ENCODE measurements at places on chromosomes 4 and X.

- DNase-seq: no peak
Measured at GRCh38 chr4:174490451-174490961, 31.8 kb downstream of the HPGD start.

DNA sequence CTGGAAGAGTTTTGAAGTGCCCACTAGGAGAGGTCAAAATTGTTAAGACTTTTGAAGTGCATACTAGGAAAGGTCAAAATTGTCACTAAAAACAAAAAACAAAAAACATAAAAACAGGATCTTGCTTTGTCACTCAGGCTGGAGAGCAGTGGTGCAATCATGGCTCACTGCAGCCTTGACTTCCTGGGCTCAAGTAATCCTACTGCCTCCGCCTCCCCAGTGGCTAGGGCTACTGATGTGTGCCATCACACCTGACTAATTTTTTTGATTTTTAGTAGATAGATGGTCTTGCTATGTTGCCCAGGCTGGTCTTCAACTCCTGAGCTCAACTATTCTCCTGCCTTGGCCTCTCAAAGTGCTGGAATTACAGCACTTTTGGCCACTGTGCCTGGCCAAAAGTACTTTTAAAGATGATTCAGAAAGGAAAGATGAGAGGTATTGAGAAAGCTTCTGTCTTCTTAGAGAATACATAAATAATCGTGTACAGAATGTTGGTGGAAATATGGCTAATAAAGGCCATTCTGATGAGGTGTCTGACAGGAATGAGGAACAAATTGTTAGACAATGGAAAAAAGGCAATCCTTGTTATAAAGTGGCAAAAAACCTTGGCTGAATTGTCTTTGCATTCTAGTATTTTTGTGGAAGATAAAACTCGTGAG, 43.3 kb upstream of the STX18 start:
- DNase-seq: no peak

- no peak for DNase-seq
Measured at GRCh38 chrX:115968436-115969252, 201.9 kb upstream of the AGTR2 start.

- DNase-seq: no peak
Measured at GRCh38 chrX:66601522-66601921, 37.4 kb downstream of the EDA2R start.

DNA sequence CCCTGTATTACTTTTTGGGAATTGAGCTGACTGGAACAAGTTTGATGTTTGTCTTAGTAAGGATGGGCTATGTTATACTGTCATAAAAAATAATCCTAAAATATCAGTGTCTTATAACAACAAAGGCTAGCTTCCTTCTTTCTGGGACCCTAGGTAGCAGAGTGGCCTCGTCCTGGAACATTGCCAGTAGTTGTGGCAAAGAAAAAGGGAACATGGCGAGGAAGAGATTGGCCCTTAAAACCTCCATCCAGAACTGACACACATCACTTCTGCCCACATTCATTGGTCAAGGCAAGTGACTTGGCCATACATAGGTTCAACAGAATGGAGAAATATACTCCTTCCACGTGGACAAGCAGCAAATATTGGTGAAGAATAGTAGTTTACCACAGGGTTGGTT, 287.9 kb downstream of the PPP1R2C start:
- no peak for DNase-seq

GRCh38 chr4:87391576-87392054, 627 bp upstream of the HSD17B11 start:
- DNase-seq: no peak

- DNase-seq: no peak
Measured at GRCh38 chr4:52105276-52105675, 54.2 kb downstream of the SPATA18 start.

- DNase-seq: no peak
Measured at GRCh38 chr4:82988323-82988832, 22.2 kb downstream of the LIN54 start.

GRCh38 chr4:1177274-1178141, 5.1 kb upstream of the SPON2 start:
- DNase-seq: no peak

- DNase-seq: no peak
Measured at GRCh38 chr4:145930592-145930991, 8.0 kb downstream of the ZNF827 start.

DNA sequence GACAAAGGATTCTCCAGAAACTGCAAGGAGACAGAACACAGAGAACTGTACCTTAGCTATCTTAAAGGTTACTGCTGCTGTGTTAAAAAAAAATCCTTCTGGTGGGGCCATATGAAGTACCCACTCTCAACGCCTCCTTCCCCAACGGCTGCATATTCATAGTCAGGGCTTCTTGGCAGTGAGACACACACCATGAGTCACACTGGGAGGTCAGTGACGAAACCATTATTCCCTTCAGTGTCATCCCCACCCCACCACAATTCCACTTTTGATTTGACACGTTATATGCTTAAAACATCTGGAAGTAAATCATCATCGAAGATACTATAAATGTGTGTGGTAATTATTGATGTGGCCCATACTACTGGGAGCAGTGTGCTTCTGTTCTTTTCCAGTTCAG, 271.5 kb downstream of the LDB2 start:
- DNase-seq: no peak

GRCh38 chrX:85906399-85906798, 141.0 kb downstream of the CHM start:
- no peak for DNase-seq

DNA sequence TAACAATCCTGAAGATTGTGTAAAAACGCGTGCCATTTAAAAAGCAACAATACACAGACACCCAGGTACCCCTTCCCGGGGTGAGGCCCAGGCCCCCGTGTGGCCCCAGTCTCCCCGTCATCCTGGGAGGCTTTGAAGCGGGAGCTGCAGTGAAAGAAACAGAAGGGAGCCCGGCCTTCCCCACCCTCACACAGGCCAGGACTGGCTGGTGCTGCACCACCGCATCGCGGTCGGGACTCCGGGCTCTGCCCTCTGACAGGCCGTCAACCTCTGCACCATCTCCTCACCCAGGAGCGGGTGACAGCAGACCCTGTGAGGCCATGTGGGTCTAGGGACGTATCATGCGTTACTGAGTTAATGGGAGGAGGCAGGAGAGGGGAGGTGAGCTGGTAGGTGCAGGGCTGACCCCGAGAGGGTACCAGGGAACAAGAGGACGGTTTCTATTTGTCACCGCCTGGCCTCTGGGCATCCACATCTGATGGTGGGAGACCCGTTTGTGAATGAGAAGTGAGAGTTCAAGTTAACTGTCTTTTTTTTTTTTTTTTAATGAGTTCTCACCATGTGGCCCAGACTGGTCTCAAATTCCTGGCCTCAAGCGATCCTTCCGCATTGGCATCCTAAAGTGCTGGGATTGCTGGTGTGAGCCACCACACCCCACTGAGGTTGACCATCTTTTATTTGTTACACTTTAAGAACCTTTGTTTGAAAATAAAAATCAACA, 27.3 kb downstream of the PIGG start:
- no peak for DNase-seq

DNA sequence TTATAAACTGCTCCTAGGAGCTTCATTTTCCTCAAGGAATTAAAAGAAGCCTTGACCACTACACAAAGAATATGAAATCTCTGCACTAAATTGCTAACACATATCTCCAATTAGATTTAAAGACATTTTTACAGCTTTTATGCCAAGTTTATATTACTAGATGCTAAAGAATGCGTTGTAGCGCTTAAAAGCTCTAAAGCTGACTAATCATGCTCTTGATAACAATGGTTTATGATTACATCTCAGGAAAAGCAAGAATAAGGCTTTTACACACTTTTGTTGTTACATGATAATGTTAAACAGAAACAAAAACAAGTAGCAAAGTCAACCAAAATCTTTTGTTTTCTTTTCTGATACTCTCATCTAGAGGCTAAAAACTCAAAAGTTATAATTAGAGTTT, 44.7 kb downstream of the SLC10A7 start:
- no peak for DNase-seq

DNA sequence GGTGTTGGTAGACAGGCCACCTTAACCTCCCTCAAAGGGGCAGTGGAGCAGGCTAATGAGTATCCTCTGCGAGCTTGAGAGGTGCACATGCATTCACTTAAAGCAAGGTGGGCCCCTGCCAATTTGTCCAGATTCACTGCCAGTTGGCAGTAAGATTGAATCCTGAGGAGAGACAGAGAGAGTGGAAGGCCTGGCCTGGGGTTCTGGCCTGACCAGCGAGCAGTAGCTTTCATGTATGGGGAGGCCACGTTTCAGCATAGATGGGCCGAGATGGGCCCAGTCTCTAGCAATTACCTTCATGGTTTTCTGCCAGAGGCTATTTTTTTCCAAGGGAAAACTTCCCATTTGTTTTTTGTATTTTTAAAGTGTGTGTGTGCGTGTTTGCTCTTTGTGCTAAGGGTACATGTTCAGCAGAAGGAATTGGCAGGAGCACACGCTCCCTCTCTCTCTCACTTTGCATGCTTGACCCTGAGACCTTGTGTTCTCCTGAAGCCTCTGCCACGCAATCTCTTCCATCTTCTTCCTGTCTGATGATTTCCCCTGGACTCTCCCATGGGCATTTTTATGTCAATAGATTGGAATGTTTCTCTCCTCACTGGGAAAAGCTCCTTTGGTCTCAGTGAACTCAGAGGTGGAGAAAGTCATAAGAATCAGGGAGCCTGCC, 215.8 kb upstream of the SFRP2 start:
- no peak for DNase-seq

GRCh38 chrX:131316260-131316659, 27.2 kb upstream of the IGSF1 start:
- DNase-seq: no peak

- DNase-seq: no peak
Measured at GRCh38 chr4:177290780-177291179, 18.9 kb upstream of the NEIL3 start.

GRCh38 chr4:7260569-7260968, 68.2 kb downstream of the SORCS2 start:
- DNase-seq: no peak

DNA sequence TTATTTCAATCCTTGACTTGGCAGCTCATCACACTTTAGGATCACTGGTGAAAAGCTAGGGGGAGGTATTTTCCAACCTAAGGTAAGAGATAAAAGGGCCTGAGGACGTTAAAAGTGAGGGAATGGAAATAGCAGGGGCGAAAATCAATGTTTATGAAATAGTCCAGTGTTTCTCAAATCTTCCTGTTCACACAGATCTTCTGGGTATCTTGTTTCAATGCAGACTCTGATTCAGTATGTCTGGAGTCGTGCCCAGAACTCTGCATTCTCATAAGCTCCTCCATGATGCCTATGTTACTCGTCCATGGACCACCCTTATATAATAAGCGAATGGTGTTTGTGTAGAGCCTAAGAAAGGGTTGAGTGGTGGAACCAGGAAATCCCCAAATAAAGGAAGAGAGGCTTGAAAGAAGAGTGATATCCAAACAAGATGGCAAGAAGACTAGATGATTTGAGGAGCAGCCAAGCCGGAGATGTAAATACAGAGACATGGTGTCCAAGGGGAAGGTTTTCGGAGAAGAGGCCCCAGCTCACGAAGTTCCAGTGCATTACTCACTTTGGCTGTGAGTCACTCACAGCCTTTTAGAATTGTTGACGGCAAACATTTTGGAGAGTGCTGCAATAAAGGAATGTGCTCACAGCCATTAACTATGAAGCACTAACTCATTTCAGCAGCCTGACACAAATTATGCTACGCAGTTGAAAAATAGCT, 215.6 kb upstream of the PPARGC1A start:
- no peak for DNase-seq

DNA sequence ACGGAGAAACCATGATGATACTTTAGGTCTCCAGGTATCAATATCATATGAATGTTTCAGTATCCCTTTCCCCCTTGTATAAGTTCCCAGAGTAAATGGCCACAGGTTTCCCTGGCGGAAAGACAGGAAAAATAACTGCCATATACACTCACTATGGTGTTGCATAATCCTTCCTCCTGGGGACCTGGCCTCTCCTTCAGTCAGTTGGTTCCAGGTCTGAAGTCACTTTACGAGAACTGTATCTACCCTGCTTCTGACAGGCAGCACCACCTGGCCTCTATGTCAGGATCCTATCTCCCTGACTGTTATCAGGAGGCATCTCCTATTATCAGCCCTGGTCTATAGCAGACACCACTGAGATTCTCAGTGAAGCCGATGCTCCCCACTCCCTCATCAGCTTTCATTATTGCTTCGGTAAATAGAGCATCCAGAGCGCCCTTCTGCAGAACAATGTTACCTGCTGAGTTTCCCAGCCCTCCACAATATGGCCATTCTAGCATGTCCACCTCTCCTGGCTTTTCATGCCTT, 22.6 kb downstream of the HAUS3 start:
- no peak for DNase-seq

DNA sequence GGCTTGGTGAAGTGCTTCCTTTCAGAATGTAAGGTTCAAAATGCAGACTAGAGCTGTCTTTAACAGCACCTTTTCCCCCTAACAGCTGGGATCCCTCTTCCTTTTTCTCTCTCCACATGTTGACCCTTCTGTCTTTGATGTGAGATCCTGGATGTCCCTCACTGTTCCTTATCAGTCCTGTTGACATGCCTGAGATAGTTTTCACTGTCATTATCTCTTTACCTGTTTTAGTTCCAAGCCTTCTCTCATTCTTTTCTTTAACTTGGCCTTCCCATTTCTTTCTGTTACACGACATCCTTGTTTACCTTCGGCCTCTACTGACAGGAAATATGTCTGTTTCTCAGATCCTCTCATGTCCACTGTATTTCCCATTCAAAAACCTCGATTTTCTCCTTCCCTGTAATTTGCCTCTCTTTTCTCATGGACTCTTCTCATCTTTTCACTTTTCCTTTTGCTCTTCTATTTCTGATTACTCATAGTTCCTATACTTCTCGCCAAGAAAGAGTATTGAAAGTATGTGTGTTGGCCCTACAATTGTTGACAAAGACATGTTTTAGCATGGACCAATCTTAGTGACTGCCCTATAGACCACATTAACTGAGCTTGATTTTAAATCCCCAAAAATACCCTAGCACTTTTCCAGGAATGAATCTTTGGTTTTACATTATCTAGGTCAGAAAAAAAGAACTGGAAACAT, 1.2 kb upstream of the SOWAHB start:
- no peak for DNase-seq

- DNase-seq: no peak
Measured at GRCh38 chr4:177680308-177680707, 238.1 kb upstream of the AGA start.

DNA sequence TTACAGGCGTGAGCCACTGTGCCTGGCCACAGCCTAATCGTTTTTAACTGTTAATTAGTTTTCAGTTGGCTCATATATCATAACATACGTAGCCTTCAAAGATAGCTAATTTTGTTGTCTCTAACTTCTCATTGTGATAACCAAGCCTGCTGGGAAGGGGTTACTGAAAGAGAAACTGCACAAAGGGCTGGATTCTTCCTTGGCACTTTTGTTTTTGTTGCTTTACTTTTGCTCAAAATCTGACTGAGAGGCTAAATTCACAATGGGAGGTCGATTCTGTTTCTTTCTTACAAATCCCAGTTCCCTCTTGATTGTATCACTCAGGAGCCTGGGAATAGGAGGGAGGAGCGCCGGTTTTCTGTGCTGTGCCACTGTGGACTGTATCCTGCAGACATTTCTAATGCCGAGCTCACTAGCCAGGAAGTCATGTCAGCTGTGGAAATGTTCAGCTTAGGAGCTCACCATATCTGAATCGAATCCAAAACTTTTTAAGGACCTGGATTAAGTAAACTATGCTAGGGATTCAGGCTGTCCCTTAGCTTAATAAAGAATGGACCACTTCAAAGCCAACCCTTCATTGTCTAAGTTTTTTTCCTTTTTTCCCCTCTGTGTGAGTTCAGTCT, 120.5 kb upstream of the FAT1 start:
- no peak for DNase-seq

GRCh38 chrX:39507617-39508299, 590.0 kb downstream of the BCOR start:
- DNase-seq: no peak
